ENCODE measurements at places on chromosomes 5 and 9.

DNA sequence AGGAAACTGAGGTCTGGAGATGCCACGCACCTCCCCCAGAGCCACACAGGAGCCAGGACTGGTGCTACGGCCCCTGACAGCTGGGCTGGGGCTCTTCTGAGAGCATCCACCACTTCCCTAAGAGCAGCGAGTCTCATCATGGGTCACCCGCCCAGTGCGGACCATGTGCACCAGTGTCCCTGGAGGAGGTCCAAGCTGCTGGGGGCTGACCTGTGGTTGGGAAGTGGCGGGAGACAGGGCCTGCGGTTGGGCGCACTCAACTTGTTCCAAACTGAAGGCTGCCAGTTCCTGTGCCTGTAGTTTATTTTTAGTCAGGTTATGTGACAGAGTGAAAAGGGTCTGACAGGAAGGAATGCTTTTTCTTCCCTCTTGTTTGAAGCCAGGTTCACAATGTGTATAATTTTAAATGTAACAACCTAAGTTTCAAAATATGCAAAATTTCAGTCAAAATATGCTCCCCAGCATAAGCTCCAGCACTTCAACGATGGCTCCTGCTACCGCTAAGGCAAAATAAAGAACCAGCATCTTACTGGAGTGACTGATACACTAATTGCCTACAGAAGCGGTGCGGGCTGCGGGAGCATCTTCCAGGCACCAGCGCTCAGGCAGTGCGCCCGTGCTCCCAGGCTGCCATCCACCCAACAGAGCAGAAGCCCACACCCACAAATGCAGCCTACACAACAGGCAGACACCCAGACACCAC is 14.8 kb downstream of the BARHL1 start:
- DNase-seq, result no peak

DNA sequence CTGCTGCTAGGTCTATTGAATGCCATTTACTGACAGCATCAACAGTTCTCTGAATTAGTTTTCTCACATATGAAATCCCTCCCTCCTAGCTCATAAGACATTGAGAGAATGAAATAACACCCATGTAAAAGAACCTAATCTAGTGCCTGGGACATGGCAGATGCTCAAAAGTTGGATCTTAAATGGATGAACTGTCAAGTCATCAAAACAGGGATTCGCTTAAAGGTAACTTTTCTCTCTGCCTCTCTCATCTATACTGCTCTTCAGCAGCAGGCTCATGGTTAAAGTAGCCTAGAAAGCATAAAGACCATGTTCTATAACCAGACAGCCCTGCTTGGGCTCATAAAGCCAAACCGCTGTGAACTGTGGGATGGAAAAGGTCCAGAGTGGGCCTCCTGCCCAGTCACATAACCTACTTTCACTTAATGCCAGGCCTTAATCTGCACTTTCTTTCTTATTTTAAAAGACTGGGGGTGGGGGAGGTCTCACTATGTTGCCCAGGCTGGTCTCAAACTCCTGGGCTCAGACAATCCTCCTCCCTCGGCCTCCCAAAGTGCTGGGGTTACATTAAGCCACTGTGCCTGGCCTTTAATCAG is 3.7 kb downstream of the TMEM245 start:
- no peak for DNase-seq

DNA sequence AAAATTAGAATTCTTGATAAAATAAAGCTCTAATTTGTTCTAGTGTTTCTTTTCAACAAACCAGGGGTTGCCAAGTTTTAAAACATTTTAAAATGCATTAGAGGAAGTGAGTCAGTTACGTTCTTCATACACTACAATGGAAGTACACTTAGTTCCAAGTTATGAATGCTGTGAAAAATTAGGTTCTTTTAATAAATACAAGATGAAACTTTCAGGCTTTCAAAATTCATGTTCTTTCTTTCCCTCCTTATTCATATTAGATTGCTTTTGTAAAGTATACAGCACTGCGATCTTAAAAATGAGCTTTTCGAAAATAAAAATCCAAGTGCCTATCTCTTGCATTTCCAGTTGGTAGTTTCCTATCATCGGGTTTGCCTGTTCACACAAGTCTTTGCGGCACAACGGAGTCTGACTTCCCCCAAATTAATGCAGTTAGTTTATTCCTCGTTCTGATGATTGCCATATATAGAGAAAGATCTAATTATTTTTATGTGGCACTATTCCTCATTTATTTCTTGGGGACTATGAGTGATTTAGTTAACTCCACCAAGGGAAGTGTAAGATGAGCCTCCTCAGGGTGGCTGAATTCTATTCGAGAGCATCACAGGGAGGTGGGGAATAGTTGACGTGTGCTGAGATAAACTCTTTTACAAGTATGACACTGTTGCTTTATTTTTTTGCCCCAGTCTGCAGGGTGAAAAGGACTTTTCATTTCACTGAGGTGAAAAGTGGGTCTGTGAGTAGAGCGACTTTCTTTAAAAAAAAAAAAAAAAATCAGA is 238.2 kb downstream of the CD180 start:
- DNase-seq, result no peak

DNA sequence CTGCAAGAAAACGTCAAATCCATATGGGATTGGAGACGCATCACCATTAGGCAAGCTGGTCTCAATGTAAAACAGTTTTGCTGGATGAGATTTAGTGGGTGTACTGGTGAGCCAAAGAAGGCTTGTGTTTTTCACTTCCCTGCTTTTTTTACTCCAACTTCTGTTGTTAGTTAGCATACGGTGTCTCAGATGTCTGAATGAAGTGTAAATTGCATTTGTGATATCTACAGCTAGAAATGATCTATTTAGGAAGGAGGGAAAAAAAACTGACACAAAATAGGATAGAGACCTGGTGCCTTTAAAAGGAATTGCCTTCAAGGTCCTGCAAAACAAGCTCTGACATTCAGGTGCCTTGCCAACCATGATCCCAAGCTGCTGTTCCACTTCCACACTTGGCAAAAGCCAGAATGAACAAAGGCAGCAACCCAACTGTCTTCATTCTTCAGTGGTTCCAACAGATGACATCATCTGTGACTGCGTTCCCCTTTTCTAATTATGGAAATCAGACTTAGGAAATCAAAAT is 104.2 kb upstream of the RAI14 start:
- no peak for DNase-seq

- DNase-seq, result no peak
Measured at GRCh38 chr5:107576736-107577393, 93.9 kb downstream of the EFNA5 start.

Data from stimulated activated naive B cell treated with anti-CD40 and anti-IgM and Interleukin-4, amounts not matched to agents 10 μg/mL and 1 μg/mL and 100 μg/mL, for 72 hours (primary cell).